ENCODE measurements at places on chromosomes 12 and 14.

GRCh38 chr12:13573698-13574321, 377.3 kb downstream of the EMP1 start:
- no peak for DNase-seq

GRCh38 chr14:67371247-67372148, 11.4 kb downstream of the EIF2S1 start:
- no peak for DNase-seq

DNA sequence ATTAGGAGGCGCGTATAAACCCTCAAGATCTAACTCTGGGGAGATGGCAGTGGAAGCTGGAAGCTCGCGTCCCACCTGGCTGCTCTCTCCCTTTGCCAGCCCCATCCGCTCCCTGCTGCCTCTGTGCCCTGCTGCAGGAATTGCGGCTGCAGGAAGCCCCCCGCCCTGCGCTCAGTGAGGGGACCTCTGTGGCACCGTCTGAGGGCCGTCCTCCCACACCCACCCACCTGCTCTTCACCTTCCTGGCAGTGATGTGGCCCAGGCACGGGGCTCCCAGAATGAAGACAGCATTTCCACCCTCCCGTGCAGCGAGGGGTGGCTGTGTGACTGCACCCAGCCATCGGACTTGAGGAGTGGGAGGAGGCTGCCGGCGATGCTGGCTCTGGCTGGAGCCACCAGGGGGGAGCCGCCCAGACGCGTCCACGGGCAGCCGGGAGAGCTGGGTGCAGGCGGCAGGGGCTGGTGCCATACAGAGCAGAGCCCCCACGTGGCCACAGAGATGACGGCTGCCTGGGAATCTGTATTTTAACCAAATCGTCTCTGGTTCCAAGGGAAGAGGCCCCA, 28.3 kb upstream of the GALNT9 start:
- no peak for DNase-seq

DNA sequence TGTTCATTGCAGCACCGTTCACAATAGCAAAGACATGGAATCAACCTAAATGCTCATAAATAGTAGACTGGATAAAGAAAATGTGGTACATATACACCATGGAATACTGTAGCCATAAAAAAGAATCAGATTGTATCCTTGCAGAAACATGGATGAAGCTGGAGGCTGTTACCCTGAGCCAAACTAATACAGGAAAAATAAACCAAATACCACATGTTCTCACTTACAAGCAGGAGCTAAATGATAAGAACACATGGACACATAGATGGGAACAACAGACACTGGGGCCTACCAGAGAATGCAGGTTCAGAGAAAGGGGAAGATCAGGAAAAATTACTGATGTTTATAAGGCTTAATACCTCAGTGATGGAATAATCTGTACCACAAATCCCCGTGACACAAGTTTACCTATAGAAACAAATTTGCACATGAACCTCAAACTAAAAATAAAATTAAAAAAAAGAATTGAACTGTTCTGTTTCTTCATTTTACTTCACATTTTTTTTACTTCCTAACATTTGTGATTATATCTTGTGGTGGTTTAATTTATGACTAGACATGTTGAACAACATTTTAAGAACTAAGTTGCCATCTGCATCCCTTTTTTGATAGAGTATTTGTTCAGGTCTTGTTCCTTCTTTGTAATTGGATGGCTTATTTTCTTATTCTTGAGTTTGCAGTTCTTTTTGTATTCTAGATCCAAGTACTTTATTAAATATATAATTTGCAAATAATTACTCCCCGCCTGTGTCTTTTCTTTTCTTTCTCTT, 835.2 kb downstream of the FSCB start:
- no peak for DNase-seq

DNA sequence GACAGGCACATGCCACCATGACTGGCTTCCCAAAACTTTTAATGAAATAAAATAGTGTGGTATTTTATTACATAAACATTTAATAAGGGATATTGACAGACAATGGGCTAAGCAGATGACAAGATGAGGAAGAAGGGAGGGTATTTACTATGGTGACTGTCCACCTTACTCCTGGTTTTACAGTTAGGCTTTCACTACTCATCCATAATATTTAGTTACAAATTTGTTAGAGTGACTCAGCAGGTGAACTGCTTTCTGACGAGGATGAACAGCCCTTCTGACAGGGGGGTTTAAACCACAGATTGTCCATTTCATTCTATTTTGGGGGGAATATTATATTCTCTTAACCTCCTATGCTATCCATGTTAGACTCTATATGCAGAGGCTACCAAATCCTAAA, 3.6 kb upstream of the PALS1 start:
- DNase-seq = no peak

DNA sequence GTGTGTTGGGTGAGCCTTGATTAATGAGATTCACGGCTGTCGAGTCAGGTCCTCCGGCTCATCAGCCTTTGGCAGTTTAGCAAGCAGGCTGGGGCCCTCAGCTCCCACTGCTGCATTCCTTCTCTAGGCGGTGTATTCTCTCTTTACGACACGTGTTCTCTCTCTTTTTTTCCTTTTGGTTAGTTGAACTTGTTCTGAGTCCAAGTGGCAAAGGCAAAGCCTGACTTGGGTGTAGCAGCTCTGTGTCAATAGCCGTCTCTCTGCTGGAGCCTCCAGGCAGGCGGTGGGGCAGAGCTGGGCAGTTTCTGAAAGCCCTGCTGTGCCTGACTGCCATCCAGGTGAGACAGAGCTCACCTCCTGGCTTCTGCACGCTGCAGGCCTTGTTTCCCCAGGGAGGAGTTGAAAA, 46.6 kb downstream of the SUSD6 start:
- DNase-seq = no peak

GRCh38 chr14:68544081-68544892, 248.6 kb downstream of the ZFP36L1 start:
- DNase-seq = no peak

DNA sequence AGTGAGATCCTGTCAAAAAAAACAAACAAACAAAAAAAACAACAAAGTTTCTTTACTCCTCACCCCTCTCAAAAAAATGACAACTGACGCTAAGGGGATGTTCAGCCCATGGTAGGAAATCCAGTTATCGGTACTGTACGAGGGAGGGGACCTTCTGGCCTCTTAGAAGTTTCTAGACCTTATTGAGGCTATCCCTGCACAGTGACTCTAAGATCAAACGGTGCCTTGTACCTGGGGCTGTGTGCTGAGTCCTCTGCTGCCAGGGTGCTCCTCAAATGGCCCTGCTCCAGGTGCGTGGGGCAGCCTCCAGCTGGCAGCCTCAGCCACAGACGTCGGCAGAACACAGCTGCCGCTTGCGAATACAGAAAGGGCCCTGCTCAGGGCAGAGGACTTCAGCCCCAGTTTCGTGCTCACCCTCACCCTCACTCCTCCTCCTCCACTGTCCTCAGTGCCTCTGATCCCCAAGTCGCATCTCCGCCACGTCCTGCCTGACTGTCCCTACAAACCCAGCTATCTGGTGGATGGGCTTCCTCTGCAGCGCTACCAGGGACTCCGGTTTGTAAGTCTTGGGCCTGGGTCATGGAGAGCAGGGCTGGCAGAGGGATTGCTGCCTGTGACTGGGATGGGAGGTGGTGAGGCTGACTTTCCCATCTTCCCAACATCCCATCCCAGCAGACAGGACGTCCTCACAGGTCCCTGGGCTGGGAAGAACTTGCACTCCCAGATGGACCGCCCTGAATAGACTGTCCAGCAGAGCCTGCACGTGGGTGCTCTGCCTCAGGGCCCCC, 90.9 kb downstream of the B4GALNT3 start:
- no peak for DNase-seq

GRCh38 chr14:84250893-84251292, 1279.1 kb upstream of the FLRT2 start:
- DNase-seq = no peak

DNA sequence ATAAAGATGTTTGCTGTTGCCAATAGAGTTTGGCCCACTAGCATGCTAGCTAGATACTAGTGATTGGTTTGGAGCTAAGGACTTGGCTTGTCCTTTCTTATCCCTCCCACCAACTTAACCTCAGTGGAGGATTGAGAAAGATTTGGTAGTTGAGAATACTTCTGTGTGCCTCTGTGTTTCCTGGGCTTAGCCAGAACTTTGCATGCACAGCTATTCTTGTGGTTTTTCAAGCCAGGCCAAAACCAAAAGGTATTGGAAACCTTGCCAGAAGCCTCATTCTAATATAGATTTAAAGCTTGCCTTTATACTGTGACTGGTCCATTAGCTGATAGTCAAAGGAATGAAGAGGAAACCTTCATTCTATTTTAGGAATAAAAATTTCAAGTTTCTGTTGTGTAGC, 188.5 kb downstream of the CCDC91 start:
- no peak for DNase-seq

Data from stimulated activated CD4-positive, alpha-beta T cell treated with anti-CD3 and anti-CD28 coated beads, Interleukin-1b, Interleukin-23, amount 100 ng/mL, for 24 hours (primary cell).